ENCODE measurements at places on chromosomes 11 and 22.

GRCh38 chr11:128468111-128468510 is 119.2 kb downstream of the ETS1 start:
- DNase-seq: no peak

DNA sequence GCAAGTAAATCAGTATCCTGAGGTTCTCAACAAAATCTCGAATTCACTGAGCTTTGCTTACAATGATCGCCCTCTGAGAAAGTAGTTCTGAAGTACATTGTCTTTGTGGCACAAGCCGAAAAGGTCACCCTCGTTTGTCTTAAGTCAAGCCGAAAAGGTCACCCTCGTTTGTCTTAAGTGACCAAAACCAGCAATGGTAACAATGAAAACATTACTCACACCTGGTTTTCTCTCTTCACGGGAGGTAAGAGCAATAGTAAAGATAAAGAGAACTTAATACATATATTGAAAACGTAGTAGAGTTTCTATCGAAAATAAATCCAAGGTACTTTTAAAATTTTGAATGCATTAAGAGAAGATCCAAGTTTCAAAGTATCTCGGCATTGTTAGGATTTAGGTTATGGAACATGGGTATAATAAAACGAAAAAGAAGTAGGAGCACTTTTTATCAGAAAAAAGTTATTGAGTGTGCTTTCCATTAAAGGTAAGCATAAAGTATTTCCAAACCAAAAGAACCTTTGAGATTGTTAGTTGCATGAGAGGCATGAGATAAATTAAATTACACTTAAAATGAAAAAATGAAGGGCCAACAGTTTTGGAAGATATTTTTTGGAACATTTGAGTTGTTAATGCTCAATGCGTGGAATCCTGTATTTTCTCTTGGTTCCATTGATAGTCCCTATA is 1.2 kb downstream of the BARX2 start:
- DNase-seq: no peak

DNA sequence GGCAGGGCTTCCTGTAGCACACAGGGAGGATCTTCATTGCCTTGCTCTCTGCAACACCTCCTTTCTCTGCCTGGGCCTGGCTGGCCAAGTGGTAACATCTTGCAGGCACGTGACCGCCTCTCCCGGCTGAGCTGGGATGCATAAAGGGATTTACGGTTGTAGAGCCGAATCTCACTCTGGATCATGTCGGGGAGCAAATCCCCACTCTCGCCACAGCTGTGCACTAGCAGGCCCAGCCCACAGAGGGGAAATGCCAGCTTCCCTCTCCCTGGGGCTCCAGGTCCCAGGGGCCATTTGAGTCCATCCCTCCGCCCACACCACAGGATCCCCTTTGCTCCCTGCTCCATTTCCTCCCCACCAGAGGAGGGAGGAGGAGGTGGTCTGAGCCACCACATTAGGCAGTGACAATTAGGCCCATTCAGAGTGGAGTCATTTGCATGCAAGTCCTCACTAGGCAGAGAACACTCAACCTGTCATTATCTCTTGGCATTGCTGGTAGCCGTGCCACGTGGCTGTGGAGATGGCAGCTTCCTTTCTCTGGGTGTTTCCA is 196.7 kb downstream of the DSCAML1 start:
- no peak for DNase-seq

GRCh38 chr11:134459246-134460061 is 47.4 kb upstream of the B3GAT1 start:
- no peak for DNase-seq

DNA sequence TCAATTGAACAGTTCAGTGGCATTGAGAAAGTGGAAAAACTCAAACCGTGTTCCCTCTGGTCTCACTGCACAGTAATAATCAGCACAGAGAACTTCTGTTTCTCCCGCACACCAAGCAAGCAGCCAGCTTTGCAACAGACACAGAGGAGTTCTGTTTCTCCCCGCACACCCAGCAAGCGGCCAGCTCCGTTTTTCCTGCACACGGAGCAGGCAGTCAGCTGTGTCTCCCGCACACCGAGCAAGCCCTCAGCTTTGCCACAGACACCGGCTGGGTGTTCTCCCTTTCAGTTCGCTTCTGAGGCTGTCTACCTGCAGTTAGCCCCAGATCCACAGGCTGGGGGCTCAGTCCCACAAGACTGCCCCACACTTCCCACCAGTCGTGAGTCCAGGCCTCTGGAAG is 9.9 kb upstream of the TALDO1 start:
- DNase-seq: no peak

GRCh38 chr11:133520707-133521106 is 11.6 kb downstream of the OPCML start:
- no peak for DNase-seq

GRCh38 chr11:2828585-2829330 is 56.8 kb downstream of the CDKN1C start:
- no peak for DNase-seq

GRCh38 chr11:16925561-16926065 is 88.6 kb downstream of the PLEKHA7 start:
- no peak for DNase-seq

DNA sequence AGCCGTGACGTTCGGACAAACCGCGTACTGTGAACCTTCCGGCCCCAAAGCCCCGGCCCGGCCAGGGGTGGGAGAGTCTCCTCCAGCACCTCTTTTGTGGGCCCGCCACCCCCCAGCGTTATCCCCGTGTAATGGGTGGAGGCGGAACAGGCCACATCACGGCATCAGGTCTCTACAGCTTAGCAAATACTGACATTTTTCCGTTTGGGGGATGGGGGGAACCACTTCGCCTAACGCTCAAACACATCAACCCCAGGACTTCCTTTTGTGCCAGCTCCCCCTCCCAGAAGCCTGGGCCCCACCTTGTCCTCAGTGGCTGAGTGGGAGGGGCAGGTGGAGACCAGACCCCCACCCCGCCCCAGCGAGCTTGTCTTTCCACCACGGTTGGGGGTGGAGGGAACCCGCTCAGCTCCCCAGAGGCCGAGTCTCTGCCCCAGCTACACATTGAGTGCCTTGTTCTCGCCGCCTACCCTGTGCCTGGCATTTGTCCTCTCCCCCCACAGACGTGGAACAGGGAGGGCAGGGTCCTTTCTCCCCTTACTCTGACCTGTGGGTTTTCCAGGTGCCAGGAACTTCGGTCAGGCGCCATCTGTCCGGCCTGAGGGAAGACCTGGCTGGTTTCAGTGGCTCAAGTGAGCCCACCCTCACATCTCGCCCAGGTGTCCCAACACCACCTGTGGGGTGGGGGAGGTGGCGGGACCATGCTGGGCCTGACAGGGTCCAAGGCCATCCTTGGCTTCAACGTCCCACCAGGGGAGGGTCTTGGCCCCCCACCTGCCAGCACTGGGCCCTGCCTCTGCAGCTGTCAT is 29.6 kb downstream of the SBF1 start:
- DNase-seq: no peak

DNA sequence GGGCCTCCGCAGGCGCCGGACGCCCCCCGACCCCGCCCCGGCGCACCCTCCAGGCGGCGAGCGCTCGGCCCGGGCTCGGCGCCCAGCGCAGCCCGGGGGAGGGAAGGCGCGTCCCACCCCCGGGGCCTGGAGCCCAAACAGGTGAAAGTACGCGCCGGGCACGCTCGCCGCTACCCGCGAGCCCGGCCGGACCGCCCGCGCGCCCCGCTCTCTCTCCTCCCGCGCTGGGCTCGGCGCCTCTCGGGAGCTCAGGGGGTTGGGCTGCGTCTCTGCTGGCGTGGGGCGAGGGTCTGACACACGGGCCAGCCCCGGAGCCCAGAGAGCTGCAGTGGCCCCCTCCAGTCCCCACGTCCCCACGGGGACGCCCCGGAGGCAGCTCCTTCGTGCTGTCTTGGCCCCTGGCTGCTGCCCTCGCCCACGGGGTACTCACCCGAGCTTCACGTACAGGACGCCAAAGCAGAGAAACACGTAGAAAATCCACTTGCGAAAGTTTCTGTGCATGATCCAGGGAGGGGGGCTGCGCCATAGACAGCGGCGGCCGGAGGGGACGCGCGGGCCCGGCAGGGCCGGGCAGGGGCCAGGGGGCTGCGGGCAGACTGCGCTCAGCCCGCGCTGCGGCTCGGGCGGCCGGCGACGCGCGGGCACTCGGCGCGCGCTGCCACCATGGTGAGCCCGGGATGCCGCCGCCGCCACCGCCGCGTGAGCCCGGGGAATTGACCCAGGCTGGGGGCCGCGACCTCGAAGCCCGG is 534 bp downstream of the WNT7B start:
- DNase-seq: no peak

- no peak for DNase-seq
Measured at GRCh38 chr22:46021577-46021976, 44.6 kb upstream of the WNT7B start.

DNA sequence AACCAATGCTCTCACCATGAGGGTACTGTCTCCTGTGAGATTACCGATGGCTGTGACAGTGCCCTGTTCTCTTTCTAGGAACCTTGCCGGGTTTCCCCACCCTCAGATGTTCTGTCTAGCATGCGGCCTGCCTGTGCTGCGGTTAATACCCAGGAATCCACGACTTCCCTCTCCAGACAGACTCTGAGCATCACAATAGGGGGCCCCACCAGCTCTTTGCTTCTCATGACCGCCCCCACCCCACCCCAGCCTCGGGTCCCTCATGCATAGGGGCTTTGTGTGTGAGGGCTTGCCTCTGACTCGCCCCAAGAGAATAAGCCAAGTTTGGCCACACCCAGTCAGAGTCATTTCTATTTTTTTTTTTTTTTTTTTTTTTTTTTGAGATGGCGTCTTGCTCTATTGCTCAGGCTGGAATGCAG is 10.3 kb downstream of the PARVG start:
- DNase-seq: no peak

DNA sequence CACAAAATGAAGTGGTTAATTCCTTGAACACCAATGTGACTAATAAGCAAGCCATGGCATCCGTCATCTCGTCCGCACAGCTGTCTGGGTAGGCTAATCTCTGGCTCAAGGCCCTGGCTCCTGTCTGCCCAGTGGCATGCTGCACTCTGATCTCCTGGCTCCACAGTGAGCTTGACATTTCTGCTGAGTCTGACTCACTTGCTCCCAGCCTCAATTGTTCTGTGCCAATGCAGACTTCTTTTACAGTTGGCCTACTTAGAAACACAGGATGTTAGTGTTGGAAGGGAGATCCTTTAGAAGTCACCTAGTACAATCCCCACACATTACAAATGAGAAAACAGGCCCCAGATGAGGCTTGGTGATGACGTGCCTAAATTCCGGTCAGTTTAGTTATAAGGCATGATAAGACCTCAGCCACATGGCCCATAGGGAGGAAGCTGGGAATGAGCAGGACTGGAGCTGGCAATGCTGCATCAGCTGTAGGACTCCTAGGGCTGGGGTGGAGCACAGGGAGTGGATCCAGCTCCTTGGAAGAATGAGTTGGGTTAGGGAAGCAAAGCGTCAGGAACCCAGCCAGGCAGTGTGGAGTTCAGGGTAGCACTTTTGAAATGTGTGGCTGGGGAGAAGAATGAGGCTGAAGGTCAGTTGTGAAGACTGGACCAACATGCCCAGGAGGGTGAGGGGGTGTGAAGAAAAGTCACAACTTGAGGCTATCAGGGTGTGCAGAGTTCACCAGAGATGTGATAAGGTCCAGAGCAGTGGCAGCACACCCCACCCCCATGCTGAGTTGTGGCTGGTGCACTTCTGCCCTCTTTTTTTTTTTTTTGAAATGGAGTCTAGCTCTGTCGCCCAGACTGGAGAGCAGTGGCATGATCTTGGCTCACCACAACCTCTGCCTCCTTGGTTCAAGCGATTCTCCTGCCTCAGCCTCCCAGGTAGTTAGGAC is 70.2 kb upstream of the EED start:
- DNase-seq: peak; percentile 99

DNA sequence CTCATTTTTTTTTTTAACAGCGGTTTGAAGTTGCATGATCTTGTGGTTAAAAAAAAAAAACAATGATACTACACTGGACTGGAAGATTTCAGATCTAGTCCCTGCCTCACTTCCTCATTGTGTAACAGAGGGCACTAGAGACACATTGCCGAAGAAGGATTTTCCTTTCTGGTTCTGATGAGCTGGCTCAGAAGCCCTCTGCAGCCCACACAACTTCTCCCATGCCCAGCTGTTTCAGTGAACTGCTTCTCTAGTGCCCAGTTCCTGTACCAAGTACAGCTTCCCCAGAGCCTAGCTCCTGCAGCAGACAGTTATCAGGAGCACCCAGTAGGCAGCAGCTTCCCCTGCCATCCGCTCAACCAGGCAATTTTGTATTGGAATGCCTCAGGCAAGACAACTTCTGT is 29.5 kb upstream of the ANO5 start:
- DNase-seq: no peak

- no peak for DNase-seq
Measured at GRCh38 chr22:27129266-27129665, 471.9 kb downstream of the MIAT start.

GRCh38 chr11:128695539-128696221 is 1.8 kb downstream of the FLI1 start:
- DNase-seq: no peak

- DNase-seq: no peak
Measured at GRCh38 chr22:24564376-24565058, 8.7 kb downstream of the SNRPD3 start.

- no peak for DNase-seq
Measured at GRCh38 chr22:46766611-46767010, 4.2 kb downstream of the TBC1D22A start.

- no peak for DNase-seq
Measured at GRCh38 chr11:68661697-68662603, 22.4 kb upstream of the GAL start.

DNA sequence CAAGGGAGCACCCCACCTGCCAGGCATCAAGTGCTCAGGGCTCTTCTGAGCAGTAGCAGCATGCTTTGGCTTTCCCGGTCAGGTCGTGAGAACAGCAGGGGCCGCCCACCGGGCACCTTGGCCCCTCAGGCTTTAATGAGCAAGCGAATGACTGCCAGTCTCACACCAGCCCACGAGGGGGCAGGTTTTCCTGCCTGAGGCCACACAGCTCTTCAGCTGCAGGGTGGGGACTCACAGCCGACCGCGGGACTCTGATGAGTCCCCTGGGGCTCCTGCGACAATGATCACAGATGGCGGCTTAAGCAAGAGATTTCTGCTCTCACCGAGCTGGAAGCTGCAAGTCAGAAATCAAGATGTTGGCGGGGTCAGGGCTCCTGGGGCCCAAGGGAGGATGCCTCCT is 14.3 kb upstream of the FGF19 start:
- DNase-seq: no peak

- no peak for DNase-seq
Measured at GRCh38 chr11:45773786-45774655, 30.9 kb upstream of the SLC35C1 start.

All from pulmonary artery endothelial cell (primary cell).